ENCODE measurements at places on chromosomes 3 and 15.

DNA sequence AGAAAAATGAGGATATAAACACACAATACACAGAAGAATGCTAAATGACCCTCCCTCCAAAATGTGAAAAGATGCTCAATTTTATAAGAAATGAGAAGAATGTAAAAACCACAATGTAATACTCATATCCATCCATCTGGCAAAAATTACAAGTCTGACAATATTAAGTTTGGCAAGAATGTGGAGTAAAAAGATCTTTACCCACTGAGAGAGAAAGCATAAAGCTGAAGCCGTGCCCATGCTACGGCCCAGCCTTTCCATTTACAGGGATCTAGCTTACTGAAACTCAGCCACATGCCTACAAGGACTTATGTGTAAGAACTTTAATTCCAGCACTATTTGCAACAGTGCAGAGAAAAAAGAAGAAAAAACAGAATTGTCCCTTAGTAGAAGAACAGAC, 42.9 kb downstream of the ATP13A3 start:
- no peak for DNase-seq

DNA sequence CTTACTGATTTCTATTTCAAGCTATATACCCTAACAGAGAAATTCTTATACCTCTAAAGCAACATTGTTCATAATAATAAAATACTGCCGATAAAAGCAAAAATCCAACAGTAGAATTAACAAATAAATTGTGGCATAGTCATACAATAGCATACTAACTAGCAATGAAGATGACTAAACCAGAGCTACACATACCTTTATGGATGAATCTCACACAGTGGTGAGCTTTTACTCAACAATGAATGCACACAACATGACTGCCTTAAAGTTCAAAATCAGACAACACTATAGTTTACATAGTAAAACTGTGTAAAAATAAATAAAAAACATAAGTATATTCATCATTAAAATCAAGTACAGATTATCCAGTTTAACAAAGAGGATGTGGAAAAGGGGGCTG, 99.1 kb downstream of the NR1I2 start:
- no peak for DNase-seq

- no peak for DNase-seq
These were observed 285.1 kb upstream of the CCDC54 start for GRCh38 chr3:107092121-107092520.

GRCh38 chr15:81950841-81951414, 94.9 kb downstream of the MEX3B start:
- peak; percentile 84 for DNase-seq

DNA sequence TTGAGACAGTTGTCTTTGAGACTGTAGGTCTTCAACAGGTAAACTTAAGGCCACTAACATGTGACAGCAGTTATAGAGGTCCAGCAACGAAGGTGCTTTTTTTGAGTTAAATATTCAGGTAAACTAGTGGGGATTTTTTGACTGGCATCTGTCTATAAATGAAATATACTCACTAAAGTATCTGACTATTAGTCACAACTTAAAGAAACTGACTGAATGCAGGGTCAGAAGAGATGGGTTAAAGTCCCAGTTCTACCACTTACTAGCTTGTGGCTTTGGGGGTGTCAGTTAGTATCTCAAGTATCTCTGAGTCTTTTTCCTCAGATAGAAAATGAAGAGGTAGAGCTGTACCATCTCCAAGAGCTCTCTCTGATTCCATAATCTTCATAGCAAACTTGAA, 18.0 kb downstream of the MIX23 start:
- DNase-seq, result no peak

DNA sequence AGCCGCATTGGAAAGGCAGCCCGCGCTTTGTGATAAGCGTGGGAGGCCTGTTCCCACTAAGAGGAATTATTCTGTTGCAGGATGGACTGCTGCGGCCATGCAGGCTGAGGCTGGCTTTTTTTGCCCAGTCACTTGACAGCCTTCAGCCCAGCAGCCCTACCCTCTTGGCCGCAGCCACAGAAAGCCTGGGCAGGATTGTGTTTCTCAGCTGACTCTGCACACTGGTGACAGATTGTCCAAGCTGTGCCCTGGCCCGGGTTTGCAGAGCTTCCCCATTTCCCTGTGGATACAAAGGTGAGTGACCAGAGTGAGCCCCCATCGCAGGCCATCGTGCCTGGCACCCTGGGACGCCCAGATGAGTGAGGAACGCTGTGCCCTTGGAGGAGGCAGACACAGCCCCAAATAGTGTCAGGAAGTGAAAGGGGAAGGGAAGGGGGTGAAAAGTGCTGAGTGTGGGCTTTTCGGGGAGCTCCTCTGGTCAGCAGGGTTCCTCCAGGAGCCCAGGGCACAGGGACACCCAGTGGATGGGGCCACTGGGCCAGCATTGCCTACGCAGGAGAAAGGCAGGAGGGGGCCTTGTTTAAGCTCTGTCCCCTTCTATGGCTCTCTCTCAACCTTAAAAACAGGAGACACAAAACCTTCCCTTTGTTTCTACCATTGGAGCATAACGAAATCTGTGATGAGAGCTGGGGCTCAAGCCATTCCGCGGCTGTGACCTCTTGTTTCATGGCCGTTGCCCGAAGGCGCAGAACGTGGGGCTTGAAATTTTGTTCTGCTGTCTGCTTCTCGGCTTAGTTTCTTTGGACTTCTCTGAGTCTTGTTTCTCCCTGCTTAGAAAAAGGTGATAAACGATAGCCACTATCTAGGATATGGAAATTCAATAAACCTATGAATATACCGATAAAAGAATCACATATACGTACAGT, 91.5 kb upstream of the MEF2A start:
- no peak for DNase-seq

DNA sequence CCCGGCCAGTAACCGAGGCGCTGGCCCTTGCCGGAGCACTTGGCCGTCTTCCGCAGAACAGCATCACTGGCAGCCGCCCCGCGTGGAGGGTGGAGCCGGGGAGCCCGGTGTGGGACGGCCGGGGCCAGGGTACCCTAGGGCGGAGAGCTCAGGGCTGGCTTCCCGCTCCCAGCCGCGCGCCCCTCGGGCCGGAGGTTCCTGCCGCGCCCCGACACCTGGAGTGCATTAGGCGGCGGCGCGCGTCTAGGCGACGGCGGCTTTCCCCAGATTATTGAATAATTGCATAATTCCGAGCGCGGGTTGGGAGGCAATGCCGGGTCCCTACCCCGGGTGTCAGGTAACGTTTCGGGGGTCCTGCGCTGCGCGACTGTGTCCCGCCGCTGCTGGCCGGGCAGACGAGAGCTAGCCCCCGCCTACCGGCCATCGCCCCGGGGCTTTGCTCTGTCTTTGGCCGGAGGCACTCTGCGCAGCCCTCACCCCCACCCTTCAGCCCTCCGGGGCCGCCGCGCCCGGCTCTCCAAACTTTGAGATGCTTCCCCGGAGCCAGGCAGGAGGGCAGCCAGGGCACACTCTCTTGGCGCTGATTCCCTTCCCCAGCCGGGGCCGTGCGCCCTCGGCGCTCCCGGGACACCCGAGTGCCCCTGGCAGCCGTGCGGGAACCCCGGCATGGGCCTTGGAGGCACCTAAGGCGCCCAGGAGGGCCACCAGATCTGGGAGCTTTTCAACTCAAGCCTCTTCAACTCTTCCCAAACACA, 749 bp downstream of the ITGA11 start:
- DNase-seq, result no peak

- DNase-seq, result no peak
These were observed 132.4 kb downstream of the MEIS2 start for GRCh38 chr15:36967929-36968328.

DNA sequence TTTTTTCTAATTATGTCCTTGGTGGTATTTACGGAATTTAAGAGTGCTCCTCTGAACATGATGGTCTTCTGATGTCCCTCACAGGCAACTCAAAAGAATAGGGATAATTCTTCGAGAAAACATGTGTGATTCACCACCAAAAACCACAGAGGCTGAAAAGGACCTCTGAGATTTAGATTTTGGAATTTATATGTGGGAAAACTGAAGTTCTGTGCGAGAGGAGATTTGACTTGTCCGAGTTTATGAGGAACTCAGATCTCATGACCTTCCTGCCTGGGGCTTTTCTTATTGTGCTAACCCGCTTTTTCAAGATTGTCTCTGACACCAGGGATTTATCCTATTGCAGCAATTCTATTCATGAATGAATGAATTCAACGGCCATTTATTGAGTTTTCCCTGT, 142.4 kb downstream of the FAM43A start:
- DNase-seq, result no peak

DNA sequence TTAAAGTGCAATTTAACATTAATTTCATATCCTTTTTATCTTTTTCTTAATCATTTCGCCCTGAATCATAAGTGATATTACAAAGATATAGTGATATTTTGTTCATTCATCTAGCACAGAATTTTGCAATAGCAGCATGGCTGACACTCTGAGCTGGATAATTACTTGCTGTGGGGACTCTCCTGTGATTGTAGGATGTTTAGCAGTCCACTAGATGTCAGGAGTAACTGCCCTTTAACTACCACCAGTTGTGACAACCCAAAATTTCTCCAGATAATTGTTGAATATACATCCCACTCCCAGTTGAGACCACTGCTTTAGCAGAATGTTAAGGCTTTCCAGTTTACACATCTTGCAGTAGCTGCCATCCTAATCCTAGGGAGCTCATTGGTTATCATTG, 196.8 kb upstream of the MBNL1 start:
- no peak for DNase-seq

DNA sequence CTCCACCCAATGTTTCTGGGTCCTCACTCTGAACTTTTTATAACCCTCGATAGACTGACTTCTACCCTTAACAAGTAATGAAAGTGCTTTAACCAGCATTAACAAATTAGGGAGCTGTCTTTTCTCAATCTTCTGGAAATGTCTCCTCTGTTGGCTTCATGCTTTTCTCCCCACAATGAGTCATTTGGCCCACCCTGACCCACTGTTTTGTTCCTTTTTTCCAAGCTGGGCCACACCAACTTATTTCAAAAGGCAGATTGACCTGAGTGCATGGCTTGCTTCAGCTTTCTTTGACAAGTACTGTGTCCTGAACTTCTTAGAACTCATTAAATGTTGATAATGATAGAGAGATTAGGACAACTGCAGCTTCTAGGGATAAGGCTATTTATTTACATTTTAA, 199.6 kb upstream of the SEMA6D start:
- no peak for DNase-seq

DNA sequence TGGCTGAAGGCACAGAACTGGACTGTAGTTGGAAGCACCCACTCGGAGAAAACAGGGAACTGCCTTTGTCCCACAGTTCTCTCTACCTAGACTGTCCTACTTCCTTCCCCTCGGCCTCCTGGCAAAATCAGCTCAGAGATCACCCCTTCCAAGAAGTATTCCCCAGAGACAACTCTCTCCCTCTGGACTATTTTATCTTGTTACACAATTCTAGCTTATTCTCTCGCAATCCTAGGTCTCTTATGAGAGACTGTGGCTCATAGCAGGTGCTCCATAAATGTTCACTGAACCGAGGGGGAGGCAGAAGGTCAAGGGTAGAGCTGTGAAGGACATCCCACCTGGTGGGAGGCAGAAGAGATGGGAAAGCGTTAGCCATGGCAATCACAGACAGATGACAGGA, 10.6 kb downstream of the HEG1 start:
- DNase-seq, result no peak

GRCh38 chr15:74259292-74259648, 23.1 kb downstream of the CCDC33 start:
- DNase-seq, result no peak

DNA sequence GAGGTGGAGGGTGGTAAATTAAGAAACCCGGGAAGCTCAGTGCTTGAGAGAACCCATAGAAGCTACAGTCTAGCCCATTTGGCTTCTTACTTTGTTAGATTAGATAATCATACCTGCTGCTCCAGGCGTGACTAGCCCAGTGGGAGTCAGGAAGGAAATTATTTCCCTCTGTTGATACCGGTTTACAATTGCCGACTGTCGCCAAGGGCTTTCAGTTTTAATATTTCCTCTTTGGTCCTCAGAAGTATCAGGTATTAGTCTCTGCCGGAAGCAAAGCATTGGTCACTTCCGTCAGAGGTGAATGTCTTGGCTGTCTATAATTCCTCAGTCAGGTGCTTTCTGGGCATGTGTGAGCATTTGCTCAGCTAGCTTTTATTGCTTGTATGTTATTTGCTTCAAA, 75.2 kb downstream of the LPP start:
- DNase-seq, result no peak

DNA sequence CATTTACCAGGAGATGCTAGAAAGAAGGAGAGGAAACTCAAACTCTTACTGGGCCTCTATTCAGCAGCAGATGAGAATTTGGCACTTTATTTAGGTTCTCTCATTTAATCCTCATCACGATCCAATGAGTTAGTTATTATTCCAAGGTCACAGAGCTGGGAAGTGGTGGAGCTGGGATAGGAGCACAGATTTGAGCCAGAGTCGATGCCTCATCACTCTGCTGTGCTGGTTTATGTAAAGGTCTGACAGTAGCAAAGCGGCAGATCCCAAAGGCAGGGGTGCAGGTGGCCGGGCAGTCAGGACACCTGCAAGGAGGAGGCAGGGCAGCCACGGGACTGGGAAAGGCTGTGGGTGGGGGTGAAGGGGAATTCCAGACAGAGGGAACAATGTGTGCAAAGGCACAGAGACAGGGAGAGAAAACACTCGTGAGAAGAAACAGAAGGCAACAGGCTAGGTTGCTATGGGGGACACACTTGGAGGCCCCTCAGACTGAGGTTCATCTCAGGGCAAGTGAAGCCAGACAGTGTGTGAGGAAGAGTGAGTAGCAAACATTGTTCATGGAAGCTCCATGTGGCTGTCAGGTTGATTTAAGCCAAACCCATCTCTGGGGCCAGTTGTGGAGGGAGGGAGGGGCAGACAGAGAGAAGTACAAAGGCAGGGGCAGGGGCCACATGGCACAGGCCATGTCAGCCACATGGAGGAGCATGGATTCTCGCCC, 26.8 kb downstream of the RAB6B start:
- no peak for DNase-seq

DNA sequence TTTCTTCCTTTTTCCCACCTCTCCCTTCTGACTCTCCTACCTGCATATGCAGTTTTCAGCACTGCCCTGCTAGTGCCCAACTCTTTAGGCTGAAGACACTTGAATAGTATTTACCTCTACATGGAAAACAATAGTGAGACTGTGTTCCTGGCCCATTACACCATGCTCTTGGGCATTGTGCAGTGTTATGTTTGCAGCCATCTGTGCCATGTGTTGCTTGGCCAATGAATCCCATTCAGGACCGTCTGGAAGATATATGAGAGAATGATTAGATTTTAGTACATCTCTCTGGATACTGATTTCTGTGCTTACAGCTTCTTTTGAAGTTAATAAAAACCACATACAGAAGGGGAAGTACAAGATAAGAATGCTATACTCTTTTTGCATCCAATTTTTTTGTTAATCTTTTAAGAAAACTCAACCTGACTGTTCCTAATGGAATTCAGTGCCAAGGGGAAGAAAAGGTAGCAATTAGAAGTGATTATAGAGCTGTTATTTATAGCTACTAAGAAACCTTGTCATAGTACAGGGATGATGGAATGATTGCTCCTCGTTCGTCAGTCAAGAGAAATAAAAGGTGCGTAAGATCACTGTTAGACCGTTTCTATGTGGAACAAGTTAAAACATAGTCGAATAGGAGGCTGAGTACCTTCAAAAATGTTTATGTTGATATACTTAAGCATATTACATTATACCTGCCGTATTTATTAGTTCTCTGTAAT, 58.9 kb downstream of the TMEM41A start:
- no peak for DNase-seq
